Hepatocyte (in vitro differentiated cells): ENCODE measurements at places on chromosomes 16 and 17. TPM values are rescaled to one million over a fixed set of nuclear protein-coding genes. Genes with fewer than 3 reads are reported as not detected.

Gene DRG2
- 31.4 and 35.9 TPM in 2 replicates for total RNA-seq

Gene SLC35G3
- total RNA-seq, result not detected in 2 replicates

Gene SNX11
- total RNA-seq, result 11.3 and 12.4 TPM in 2 replicates

Gene RND2
- 4.6 and 6.3 TPM in 2 replicates for total RNA-seq

Gene PCGF2
- total RNA-seq, result 7.2 and 8.7 TPM in 2 replicates

Gene PERCC1
- total RNA-seq, result 2.0 and 2.5 TPM in 2 replicates

Gene SHISA9
- total RNA-seq, result 1.1 and 1.3 TPM in 2 replicates

Gene LHX1
- not detected in 2 replicates for total RNA-seq

Gene CCL3
- 9.2 and 12.7 TPM in 2 replicates for total RNA-seq

Gene MATCAP1
- 22.3 and 24.8 TPM in 2 replicates for total RNA-seq

Gene TNS4
- not detected in 2 replicates for total RNA-seq

Gene KIF2B
- not detected in 2 replicates for total RNA-seq

Gene KRTAP17-1
- total RNA-seq, result not detected in 2 replicates

Gene HOXB7
- 4.1 and 6.7 TPM in 2 replicates for total RNA-seq

Gene KCNH6
- total RNA-seq, result 0.28 and 0.33 TPM in 2 replicates

Gene IGFBP4
- total RNA-seq, result 44.9 and 48.2 TPM in 2 replicates

Gene NOMO2
- 92.8 and 94.4 TPM in 2 replicates for total RNA-seq

Gene PPP1R27
- not detected in 2 replicates for total RNA-seq

Gene TEX14
- 0.04 and 0.07 TPM in 2 replicates for total RNA-seq

Gene C16orf46
- total RNA-seq, result 1.0 and 2.5 TPM in 2 replicates

Gene PYY
- 3.2 TPM in 1 of 2 replicates, not detected in the other for total RNA-seq

Gene JMJD8
- total RNA-seq, result 44.3 and 47.8 TPM in 2 replicates

Gene PEX12
- 10.5 and 10.8 TPM in 2 replicates for total RNA-seq

Gene SRCAP
- 9.6 and 15.3 TPM in 2 replicates for total RNA-seq

Gene CD300H
- 0.67 TPM in 1 of 2 replicates, not detected in the other for total RNA-seq

Gene CDRT15
- total RNA-seq, result not detected in 2 replicates

Gene CSH1
- 0.92 and 1.1 TPM in 2 replicates for total RNA-seq

Gene GP2
- 14.7 and 24.8 TPM in 2 replicates for total RNA-seq

Gene PPY
- not detected in 2 replicates for total RNA-seq

Gene KRTAP2-3
- total RNA-seq, result not detected in 2 replicates

Gene CD68
- 64.0 and 75.5 TPM in 2 replicates for total RNA-seq

Gene CPHXL2
- not detected in 2 replicates for total RNA-seq

Gene RUNDC3A
- total RNA-seq, result 2.0 and 2.1 TPM in 2 replicates

Gene GRIN2A
- 1.6 and 3.1 TPM in 2 replicates for total RNA-seq

Gene DNAI2
- total RNA-seq, result not detected in 2 replicates

Gene BIRC5
- 12.0 and 14.6 TPM in 2 replicates for total RNA-seq

Gene GLP2R
- total RNA-seq, result 2.1 and 3.3 TPM in 2 replicates

Gene CEP112
- total RNA-seq, result 6.1 and 9.7 TPM in 2 replicates

Gene PRSS22
- 50.0 and 60.2 TPM in 2 replicates for total RNA-seq
